ENCODE measurements at places on chromosomes 11 and 22. TPM values are rescaled to one million over a fixed set of nuclear protein-coding genes. Genes with fewer than 3 reads are reported as not detected.

DNA sequence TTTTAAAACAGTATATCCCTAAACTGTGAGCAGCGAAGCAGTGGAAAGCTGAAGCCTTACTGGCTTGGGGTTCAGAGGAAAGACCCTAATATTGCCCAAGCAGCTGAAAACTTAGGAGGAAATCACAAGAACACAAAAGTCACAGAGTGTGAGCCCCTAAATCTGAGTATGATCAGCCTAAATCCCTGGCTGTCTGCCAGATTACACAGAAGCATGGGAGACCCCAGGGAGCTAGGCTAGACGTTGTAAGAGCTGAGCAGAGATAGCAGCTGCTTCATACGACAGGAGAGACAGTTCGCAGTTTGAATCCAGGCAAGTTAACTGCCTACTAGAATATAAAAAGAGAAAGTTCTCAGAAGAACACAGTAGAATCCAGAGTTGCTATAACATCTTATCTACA is 81.2 kb downstream of the PACS1 start:
- H3K27me3 ChIP-seq, result no peaks in the 10 kb centered on the region
- no peak overlapping the region for H3K4me3 ChIP-seq
- no peaks in the 10 kb centered on the region for H3K36me3 ChIP-seq
- no peak overlapping the region for H3K27ac ChIP-seq
- DNase-seq, result no peak
- H3K4me1 ChIP-seq, result peaks cover 8% of the 10 kb centered on the region

GRCh38 chr11:100638648-100639047 is 48.4 kb upstream of the ARHGAP42 start:
- no peaks in the 10 kb centered on the region for H3K36me3 ChIP-seq
- H3K27me3 ChIP-seq, result no peaks in the 10 kb centered on the region
- H3K4me1 ChIP-seq, result no peaks in the 10 kb centered on the region
- no peak for DNase-seq

The OLFML1 gene
- total RNA-seq, result 1.8 TPM

The SH3BP1 gene
- 20.7 TPM for total RNA-seq

DNA sequence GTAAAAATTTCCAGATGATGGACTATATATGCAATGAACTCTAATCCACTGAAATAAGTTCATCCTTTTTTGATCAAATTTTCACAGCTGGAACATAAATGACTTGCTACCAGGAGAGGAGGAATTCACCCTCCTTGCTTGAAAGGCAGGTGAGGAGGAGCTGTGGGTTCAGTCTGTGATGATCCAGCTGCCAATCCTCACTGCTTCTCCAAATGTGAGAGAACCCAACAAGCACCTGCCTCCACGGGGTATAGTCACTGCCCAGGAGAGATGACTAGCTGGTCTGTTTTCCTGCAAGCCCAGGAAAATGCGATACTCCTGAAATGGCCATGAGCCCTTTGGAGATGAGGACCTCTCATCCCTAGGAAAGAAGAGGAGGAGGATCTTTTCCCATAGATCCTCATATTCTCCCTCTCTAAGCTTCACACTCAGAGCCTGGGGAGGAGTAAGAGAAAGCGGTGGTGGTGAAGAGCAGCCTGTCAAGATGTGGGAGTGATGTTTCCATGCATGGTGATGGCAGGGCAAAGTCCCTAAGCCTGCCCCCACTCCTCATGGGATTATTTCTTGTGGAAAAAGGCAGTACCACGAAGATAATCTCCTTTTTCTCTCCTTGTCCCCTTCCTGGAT is 77.9 kb upstream of the USP47 start:
- H3K36me3 ChIP-seq, result no peaks in the 10 kb centered on the region
- no peaks in the 10 kb centered on the region for H3K4me1 ChIP-seq
- H3K27ac ChIP-seq, result no peak overlapping the region
- DNase-seq, result no peak
- 0 out of 2 replicates have a peak, but pooled peaks cover 1% of the 10 kb centered on the region for H3K27me3 ChIP-seq
- no peak overlapping the region for H3K4me3 ChIP-seq

- peak; percentile 70 for DNase-seq
- H3K27me3 ChIP-seq, result no peaks in the 10 kb centered on the region
- H3K27ac ChIP-seq, result peak within 1 kb of the TSS; percentile 76
- peak within 1 kb of the TSS; percentile 94 for H3K4me3 ChIP-seq
- H3K36me3 ChIP-seq, result no peaks in the 10 kb centered on the region
- H3K4me1 ChIP-seq, result peaks cover 35% of the 10 kb centered on the region
Measured at GRCh38 chr11:13962562-13963168, at the start of gene SPON1. Gene SPON1 (plus strand): TSS chr11:13962723. CDS start chr11:13962905, 182 bp downstream.

DNA sequence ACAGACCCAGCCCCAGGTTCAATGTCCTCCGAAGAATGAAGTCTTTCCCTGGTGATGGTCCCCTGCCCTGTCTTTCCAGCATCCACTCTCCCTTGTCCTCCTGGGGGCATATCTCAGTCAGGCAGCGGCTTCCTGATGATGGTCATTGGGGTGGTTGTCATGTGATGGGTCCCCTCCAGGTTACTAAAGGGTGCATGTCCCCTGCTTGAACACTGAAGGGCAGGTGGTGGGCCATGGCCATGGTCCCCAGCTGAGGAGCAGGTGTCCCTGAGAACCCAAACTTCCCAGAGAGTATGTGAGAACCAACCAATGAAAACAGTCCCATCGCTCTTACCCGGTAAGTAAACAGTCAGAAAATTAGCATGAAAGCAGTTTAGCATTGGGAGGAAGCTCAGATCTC is 14.1 kb downstream of the APOL1 start:
- H3K4me1 ChIP-seq, result peaks cover 7% of the 10 kb centered on the region
- no peaks in the 10 kb centered on the region for H3K27me3 ChIP-seq
- DNase-seq, result no peak

DNA sequence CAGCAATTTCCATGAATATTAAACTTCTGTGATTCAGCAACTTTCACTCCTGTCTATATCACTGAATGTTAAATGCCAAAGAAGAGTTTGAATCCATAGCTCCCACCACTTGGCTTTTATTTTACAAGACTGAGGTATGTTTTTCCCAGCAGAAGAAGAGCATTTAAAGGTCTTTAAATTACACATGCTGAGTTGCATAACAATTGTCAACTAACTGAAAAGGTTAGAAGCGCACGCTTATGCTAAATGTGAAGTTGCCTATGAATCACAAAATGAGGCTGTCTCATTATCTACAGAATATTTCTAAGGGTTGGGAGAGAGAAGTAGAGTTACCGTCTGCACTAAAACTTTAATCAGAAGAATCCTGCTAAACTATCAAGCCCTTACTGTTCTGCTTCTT is 1086.3 kb downstream of the FAM181B start:
- DNase-seq, result no peak
- H3K27ac ChIP-seq, result no peak overlapping the region
- H3K4me1 ChIP-seq, result no peaks in the 10 kb centered on the region
- H3K4me3 ChIP-seq, result no peak overlapping the region
- 0 out of 2 replicates have a peak, but pooled peaks cover 1% of the 10 kb centered on the region for H3K27me3 ChIP-seq

GRCh38 chr11:63639199-63639832 is 25.1 kb upstream of the PLAAT3 start:
- H3K27me3 ChIP-seq, result no peaks in the 10 kb centered on the region
- no peak for DNase-seq
- no peaks in the 10 kb centered on the region for H3K4me1 ChIP-seq
- H3K27ac ChIP-seq, result peak overlapping the region; percentile 31
- H3K4me3 ChIP-seq, result no peak overlapping the region

The AQP11 gene
- total RNA-seq, result 11.5 TPM

- H3K4me3 ChIP-seq, result no peak overlapping the region
- H3K36me3 ChIP-seq, result no peaks in the 10 kb centered on the region
- H3K4me1 ChIP-seq, result no peaks in the 10 kb centered on the region
- no peak for DNase-seq
Measured at GRCh38 chr11:72331761-72332160, 87.8 kb upstream of the PHOX2A start.

GRCh38 chr11:123450623-123451022 is 20.6 kb downstream of the GRAMD1B start:
- H3K4me1 ChIP-seq, result no peaks in the 10 kb centered on the region
- H3K27ac ChIP-seq, result no peak overlapping the region
- H3K27me3 ChIP-seq, result no peaks in the 10 kb centered on the region
- no peak for DNase-seq
- H3K4me3 ChIP-seq, result no peak overlapping the region

DNA sequence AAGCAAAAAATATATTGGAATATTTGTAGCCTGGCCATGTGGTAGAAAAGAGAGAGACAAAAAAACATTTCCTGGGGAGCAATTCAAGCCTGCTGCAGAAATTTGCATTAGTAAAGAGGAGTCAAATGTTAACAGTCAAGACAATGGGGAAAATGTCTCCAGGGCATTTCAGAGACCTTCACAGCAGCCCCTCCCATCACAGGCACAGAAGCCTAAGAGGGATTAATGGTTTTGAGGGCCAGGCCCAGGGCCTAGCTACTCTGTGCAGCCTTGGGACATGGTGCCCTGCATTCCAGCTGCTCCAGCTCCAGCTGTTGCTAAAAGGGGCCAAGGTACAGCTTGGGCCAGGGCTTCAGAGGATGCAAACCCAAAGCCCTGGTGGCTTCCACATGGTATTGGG is 46.8 kb downstream of the PGR start:
- DNase-seq, result no peak
- H3K27ac ChIP-seq, result no peak overlapping the region
- no peaks in the 10 kb centered on the region for H3K27me3 ChIP-seq
- H3K36me3 ChIP-seq, result no peaks in the 10 kb centered on the region
- no peak overlapping the region for H3K4me3 ChIP-seq
- no peaks in the 10 kb centered on the region for H3K4me1 ChIP-seq

GRCh38 chr11:18366286-18366685 is 28.1 kb upstream of the LDHA start:
- H3K36me3 ChIP-seq, result peaks cover 3% of the 10 kb centered on the region
- no peak for DNase-seq
- H3K27me3 ChIP-seq, result no peaks in the 10 kb centered on the region

The TEAD1 gene
- total RNA-seq, result 144 TPM

DNA sequence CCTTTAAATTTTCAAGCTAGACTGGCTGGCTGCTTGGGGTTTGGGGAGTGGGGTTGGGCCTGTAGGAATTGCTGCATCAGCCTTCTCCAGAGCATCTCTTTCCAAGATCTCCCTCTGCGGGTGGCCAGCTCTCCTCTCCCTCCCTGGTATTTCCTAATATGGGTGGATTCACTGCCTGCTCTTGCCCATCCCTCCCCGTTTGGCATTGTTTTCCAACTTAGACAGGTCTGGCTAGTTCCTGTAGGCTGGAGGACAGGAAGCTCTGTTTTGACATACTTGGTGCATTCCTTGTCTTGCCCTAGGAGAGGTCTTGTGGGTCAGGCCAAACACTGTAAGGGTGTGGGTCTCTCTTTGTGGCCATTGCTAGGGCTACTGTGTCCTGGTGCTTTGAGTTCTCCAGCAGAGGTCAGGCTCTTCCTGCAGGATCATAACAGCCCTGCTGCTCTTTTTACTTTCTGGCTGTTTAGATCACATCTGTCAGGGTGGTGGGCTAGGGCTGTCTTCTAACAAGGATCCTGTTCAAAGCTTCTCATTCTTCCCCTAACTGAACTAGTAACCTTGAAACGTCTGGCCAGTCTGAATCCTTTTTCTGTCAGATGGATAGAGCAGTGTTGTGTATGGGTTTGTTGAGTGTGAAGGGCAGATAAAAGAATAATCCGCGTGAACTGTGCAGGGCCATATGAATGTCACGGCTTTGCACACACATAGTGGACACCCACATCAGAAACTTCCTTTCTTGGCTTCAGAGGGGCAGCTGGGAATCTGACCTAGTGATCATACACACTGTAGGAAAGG is 18.3 kb upstream of the MICALL1 start:
- peak; percentile 81 for DNase-seq
- no peak overlapping the region for H3K4me3 ChIP-seq
- peak overlapping the region; percentile 74 for H3K27ac ChIP-seq
- peaks cover 1% of the 10 kb centered on the region for H3K36me3 ChIP-seq
- H3K27me3 ChIP-seq, result no peaks in the 10 kb centered on the region
- peaks cover 17% of the 10 kb centered on the region for H3K4me1 ChIP-seq

DNA sequence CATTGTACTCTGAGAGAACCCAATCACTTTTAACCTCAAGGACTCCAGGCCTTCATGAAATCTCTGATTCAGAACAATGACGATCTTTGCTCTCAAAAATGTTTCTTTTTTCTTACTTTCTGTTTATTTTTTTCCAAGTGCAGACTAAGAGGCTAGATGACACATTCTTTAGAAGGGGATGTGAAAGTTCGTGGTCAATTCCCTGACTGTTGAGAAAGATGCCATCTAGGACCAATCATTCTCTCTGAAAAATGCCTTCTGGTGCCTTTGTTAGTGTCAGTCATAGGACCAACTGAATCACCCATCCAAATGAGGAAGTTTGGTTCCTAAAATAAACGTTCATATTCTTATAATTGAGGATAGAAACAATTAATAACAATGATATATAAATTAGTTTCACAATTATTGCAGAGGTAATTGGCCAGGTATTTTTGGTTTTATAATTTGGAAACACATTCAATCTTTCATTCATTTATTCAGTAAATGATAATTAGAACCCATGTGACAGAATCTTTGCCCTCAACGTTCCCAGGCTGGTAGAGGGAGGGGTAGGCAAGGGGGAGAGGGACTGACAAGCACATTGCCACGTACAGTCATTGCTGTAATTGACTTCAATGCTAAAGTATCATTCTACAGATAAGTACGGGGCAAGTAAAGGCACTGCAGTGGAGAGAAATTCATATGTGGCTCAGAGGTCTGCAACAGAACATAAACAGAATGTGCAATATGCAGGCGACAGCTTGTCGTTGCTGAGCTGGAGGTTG is 333.4 kb upstream of the MPPED2 start:
- H3K27ac ChIP-seq, result no peak overlapping the region
- no peaks in the 10 kb centered on the region for H3K36me3 ChIP-seq
- DNase-seq, result no peak
- H3K27me3 ChIP-seq, result no peaks in the 10 kb centered on the region
- H3K4me3 ChIP-seq, result no peak overlapping the region
- no peaks in the 10 kb centered on the region for H3K4me1 ChIP-seq

- no peak overlapping the region for H3K27ac ChIP-seq
- H3K4me1 ChIP-seq, result no peaks in the 10 kb centered on the region
- no peaks in the 10 kb centered on the region for H3K27me3 ChIP-seq
- H3K4me3 ChIP-seq, result no peak overlapping the region
- DNase-seq, result no peak
Measured at GRCh38 chr11:73693899-73694525, 47.6 kb downstream of the PLEKHB1 start.

GRCh38 chr11:45765836-45766235 is 39.1 kb upstream of the SLC35C1 start:
- no peak for DNase-seq
- H3K4me1 ChIP-seq, result no peaks in the 10 kb centered on the region
- H3K27ac ChIP-seq, result no peak overlapping the region
- H3K27me3 ChIP-seq, result peaks cover 1% of the 10 kb centered on the region
- no peak overlapping the region for H3K4me3 ChIP-seq

DNA sequence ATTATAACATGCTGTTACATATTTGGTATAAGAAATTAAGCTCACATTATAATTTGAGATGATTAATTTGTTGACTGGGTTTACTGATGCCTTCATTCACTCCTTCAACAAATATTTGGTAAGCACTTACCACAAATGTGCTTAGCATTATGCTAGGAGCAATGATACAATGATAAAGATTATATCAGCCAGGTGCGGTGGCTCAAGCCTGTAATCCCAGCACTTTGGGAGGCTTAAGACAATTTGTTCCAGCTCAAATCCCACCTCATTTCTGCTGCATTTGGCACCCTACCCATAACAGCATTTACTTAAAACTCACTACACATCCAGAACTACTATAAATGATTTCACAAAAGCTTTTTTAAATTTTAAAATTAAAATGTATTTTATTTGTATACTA is 1263.6 kb upstream of the RAG2 start:
- H3K36me3 ChIP-seq, result no peaks in the 10 kb centered on the region
- H3K4me1 ChIP-seq, result peaks cover 6% of the 10 kb centered on the region
- DNase-seq, result no peak
- H3K27ac ChIP-seq, result no peak overlapping the region
- H3K27me3 ChIP-seq, result no peaks in the 10 kb centered on the region

Data from Caco-2 (cell line).